ENCODE measurements at places on chromosomes 4 and X. TPM values are rescaled to one million over a fixed set of nuclear protein-coding genes. Genes with fewer than 3 reads are reported as not detected.

- H3K4me1 ChIP-seq = no peaks in the 10 kb centered on the region
- H3K4me3 ChIP-seq = no peak overlapping the region
- no peaks in the 10 kb centered on the region for H3K36me3 ChIP-seq
- no peak overlapping the region for H3K27ac ChIP-seq
- H3K27me3 ChIP-seq = no peaks in the 10 kb centered on the region
Measured at GRCh38 chr4:176153124-176153523, 42.3 kb downstream of the SPATA4 start.

The HSFX1 gene
- 0.27 TPM for total RNA-seq

DNA sequence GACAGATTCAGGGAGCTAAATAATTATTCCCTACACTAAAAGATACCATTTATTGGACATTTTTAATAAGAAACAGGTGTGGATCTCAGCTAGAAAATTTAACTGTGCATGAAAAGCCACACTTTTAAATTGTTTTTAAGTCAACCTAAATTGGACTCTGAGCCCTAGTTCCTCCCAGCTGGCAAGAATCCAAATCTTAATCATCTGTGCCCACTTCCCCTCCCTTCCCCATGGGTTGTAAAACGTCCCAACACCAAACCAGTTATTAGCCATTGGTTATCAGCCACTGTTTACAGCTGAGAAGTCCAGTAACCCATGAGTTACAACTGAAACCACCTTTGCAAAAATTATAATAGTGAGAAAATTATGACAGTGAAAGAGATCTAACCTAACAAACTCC is 125.6 kb upstream of the S100G start:
- peaks cover 32% of the 10 kb centered on the region for H3K4me1 ChIP-seq
- H3K36me3 ChIP-seq = peaks cover 9% of the 10 kb centered on the region
- H3K4me3 ChIP-seq = no peak overlapping the region
- no peak overlapping the region for H3K27ac ChIP-seq
- DNase-seq = no peak
- H3K27me3 ChIP-seq = no peaks in the 10 kb centered on the region

DNA sequence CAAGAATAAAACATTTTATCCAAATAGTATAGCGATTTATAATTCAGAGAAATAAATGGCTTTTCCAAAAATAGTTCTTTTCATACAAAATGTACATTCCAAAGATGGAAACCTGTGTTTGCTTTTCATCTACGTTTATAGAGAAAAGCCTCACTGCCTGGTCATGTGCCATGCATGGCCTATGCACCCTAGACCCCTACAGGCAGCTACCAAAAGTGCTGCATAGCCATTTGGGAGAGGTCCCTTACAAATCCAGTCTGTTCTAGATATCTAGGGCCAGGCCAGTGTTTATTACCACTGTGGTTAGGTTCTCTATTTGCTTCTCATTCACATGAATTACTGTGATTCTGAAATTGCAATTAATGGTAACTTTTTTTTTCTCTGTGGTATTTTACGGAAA is 17.2 kb downstream of the HMGB2 start:
- H3K4me1 ChIP-seq = peaks cover 11% of the 10 kb centered on the region
- no peak overlapping the region for H3K4me3 ChIP-seq
- no peak overlapping the region for H3K27ac ChIP-seq
- DNase-seq = no peak
- peaks cover 8% of the 10 kb centered on the region for H3K36me3 ChIP-seq

- no peak for DNase-seq
- peaks cover 4% of the 10 kb centered on the region for H3K27me3 ChIP-seq
- no peak overlapping the region for H3K4me3 ChIP-seq
- peaks cover 5% of the 10 kb centered on the region for H3K4me1 ChIP-seq
Measured at GRCh38 chrX:111868726-111869638, 7.0 kb upstream of the TRPC5OS start.

- peak overlapping the region; percentile 71 for H3K4me3 ChIP-seq
- no peak overlapping the region for H3K27ac ChIP-seq
- H3K27me3 ChIP-seq = no peaks in the 10 kb centered on the region
- no peaks in the 10 kb centered on the region for H3K36me3 ChIP-seq
Measured at GRCh38 chrX:130060122-130061069, 49.9 kb downstream of the ELF4 start.

The TMPRSS11D gene
- not detected for total RNA-seq

The SPATA18 gene
- total RNA-seq = 0.40 TPM

DNA sequence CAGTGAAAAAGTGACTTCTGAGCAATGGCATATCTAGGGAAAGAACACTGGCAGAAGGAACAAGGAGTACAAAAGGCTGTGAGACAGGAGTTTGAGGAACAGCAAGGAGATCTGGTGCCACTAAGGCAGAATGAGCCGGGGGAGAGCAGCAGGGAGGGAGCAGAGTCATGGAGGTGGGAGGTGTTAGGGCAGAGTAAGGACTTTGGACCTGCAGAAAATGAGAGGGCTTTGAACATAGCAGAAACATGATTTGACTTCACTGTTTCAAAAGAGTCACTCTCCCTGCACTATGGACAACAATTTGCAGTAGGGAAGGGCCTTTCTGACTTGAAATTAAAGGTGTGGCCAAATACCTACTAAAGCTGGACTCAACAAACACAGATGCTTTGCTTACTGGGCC is 356.2 kb downstream of the ADGRL3 start:
- H3K4me3 ChIP-seq = no peak overlapping the region
- H3K27ac ChIP-seq = no peak overlapping the region
- no peak for DNase-seq
- H3K27me3 ChIP-seq = no peaks in the 10 kb centered on the region
- no peaks in the 10 kb centered on the region for H3K36me3 ChIP-seq
- no peaks in the 10 kb centered on the region for H3K4me1 ChIP-seq

GRCh38 chr4:19417256-19417655 is 834.4 kb upstream of the SLIT2 start:
- no peaks in the 10 kb centered on the region for H3K4me1 ChIP-seq
- no peak for DNase-seq
- H3K27me3 ChIP-seq = no peaks in the 10 kb centered on the region

The SPANXN1 gene
- not detected for total RNA-seq

The DCAF8L2 gene
- total RNA-seq = not detected

DNA sequence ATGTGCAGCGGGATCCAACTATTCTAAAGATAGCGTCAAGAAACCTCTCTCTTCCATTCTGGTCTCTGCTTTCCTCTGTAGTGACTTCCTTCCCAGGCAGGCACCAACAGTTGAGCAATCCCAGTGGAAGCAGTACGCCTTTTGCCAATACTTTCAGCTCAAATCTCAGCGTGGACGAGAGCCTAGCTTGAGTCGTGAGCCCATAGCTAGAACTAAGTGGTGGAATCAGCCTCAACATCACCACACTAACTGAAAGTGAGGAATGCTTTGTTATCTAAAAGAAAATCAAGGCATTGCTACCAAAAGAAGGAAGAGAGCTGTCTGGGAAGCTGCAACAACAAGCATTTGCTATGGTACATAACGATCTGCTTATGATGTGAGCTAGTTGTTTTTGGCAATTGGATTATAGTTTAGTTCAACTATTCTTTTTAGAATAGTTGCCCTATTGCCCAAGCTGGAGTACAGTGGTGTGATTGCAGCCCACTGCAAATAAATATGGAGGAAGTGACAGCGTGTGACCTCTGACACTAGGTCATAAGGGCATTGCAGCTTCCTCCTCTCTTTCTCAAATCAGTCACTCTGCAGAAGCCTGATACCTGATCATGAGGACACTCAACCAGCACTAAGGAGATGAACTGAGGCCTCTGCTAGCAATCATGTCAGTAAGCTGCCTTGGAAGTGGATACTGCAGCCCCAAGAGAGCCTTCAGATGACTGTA is 24.7 kb upstream of the FRYL start:
- no peaks in the 10 kb centered on the region for H3K36me3 ChIP-seq
- peaks cover 1% of the 10 kb centered on the region for H3K4me1 ChIP-seq
- no peak for DNase-seq
- no peaks in the 10 kb centered on the region for H3K27me3 ChIP-seq

The CCDC149 gene
- not detected for total RNA-seq

The SPP1 gene
- total RNA-seq = not detected

GRCh38 chrX:139423186-139423585 is 107.4 kb upstream of the F9 start:
- no peak for DNase-seq
- no peak overlapping the region for H3K4me3 ChIP-seq
- H3K27ac ChIP-seq = no peak overlapping the region
- H3K27me3 ChIP-seq = peaks cover 2% of the 10 kb centered on the region

GRCh38 chr4:143506031-143506430 is 7.5 kb upstream of the SMARCA5 start:
- DNase-seq = no peak
- H3K36me3 ChIP-seq = no peaks in the 10 kb centered on the region
- no peak overlapping the region for H3K27ac ChIP-seq
- no peaks in the 10 kb centered on the region for H3K27me3 ChIP-seq
- no peak overlapping the region for H3K4me3 ChIP-seq

DNA sequence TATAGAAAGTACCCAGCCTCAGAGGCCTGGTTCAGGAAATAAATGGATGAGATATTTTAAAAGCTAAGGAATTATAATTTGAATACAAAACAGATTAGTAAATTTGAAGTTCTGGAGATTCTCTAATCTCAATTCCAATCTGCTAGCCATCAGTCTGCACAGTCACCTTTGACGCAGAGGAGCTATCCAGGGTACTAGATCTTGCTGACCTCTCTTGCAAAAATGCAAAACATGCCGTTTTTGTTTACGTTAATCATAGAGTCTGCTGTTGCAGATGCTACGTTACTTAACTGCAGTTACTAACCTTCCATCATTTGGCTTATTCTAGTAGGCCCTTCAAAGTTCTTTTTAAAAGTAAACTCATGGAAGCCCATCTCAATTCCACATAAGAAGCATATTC is 10.4 kb downstream of the CCSER1 start:
- H3K27me3 ChIP-seq = peaks cover 4% of the 10 kb centered on the region
- H3K36me3 ChIP-seq = no peaks in the 10 kb centered on the region
- H3K4me3 ChIP-seq = no peak overlapping the region
- H3K4me1 ChIP-seq = no peaks in the 10 kb centered on the region

- H3K27me3 ChIP-seq = no peaks in the 10 kb centered on the region
- no peak overlapping the region for H3K4me3 ChIP-seq
- no peak overlapping the region for H3K27ac ChIP-seq
- H3K4me1 ChIP-seq = no peaks in the 10 kb centered on the region
- H3K36me3 ChIP-seq = no peaks in the 10 kb centered on the region
- DNase-seq = no peak
Measured at GRCh38 chr4:180169394-180169793, 2073.8 kb upstream of the TENM3 start.

The SHROOM2 gene
- not detected for total RNA-seq

GRCh38 chrX:44744799-44745198 is 99.0 kb upstream of the DUSP21 start:
- H3K27ac ChIP-seq = no peak overlapping the region
- no peaks in the 10 kb centered on the region for H3K27me3 ChIP-seq
- no peaks in the 10 kb centered on the region for H3K4me1 ChIP-seq
- no peaks in the 10 kb centered on the region for H3K36me3 ChIP-seq

The STATH gene
- total RNA-seq = not detected
